ENCODE measurements at places on chromosomes 3 and 15.

DNA sequence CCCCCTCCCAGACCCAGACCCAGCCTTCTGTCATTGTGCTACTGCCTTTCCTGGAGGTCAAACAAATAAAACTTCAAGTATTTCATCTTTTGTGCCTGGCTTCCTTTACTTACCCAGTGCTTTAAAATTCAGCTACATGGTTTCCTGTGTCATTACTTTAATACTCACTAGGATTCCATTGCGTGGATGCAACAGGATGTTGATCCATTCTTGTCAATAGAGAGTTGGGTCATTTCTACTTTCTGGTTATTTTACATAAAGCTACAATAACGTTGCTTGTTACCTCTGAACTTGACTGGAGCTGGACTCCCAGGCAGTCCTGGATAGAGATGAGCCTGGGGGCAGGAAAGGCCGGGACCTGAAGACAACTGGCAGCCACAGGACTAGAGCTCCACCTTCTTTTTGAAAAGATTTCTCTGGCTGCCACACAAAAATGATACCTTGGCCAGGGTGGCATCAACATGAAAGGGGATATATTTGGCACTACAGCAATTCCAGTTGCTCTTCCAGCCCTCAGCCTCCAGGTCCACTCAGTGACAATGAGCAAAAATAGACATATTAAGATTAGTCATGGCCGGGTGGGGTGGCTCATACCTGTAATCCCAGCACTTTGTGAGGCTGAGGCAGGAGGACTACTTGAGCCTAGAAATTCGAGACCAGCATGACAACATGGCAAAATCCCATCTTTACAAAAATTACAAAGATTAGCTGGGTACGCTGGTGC lies 23.3 kb upstream of the HEG1 start:
- no peak for DNase-seq

- peak; percentile 45 for DNase-seq
These were observed 462.0 kb downstream of the PDCD6IP start for GRCh38 chr3:34260271-34261000.

GRCh38 chr3:45139372-45140140 lies 6.6 kb downstream of the CDCP1 start:
- DNase-seq, result no peak

DNA sequence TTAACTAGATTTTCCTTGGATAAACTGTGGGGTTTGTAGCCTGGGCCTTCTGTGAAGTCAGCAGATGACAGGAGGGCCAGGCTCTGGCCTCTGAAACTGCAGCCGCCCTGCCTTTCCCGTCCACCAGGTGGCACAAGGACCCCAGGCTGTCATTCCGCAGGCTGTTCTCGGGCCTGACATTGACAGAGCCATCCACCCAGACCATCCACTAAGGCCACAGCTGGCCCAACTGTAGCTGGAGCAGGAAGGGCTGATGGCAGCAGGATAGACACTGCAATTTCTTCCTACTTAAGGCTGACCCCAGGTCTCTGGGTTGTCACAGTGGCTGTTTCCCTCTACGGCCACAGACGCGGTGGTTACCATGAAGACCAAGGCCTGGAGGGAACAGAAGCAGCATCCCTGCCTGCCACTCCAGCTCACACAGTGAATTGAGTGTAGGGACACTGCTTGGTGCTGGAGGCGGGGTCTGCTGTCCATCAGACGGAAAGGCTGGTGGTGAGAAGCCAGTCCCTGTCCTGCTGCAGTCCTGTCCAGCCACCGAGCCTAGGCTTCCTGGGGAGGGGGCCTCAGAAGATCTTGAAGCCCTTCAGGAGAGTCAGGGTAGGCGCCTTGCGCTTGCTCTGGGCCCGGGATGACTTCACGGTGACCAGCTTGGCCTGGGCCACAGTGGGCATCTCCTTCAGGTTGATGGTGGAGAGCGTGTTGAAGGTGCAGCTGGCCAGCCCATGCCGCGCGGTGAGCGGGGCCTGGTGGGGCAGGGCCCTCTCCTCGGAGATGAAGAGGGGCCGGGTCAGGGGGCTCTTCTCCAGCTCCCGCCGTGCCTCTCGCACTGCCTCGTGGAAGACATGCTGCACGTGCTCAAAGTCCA lies 9.4 kb downstream of the SLC51B start:
- DNase-seq, result peak; percentile 72

GRCh38 chr3:74021449-74021848 lies 396.7 kb upstream of the PDZRN3 start:
- no peak for DNase-seq

GRCh38 chr15:69119001-69119400 lies 41.4 kb upstream of the GLCE start:
- DNase-seq, result no peak

- peak; percentile 1 for DNase-seq
These were observed 82.6 kb upstream of the SMAD3 start for GRCh38 chr15:66982816-66983215.

GRCh38 chr3:20069178-20069532 lies 28.9 kb downstream of the KAT2B start:
- DNase-seq, result no peak

DNA sequence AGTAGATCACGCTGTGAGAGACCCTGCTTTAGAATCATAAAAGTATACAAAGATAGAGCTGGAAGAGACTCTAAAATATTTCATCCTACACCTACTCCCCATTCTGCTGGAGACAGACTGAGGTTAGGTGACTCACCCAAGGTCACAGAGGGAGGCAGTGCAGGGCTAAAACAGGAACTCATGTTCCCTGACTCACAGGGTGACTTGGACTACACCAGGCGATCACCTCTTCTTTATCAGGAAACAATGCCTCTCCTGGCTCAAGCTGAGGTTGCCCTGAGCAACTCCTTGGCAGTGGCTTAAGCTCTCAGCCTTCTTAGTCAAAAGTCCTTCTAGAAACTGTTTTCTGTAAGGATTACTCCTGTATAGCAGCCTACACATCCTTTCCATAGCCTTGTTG lies 26.4 kb upstream of the TNFAIP8L3 start:
- no peak for DNase-seq

DNA sequence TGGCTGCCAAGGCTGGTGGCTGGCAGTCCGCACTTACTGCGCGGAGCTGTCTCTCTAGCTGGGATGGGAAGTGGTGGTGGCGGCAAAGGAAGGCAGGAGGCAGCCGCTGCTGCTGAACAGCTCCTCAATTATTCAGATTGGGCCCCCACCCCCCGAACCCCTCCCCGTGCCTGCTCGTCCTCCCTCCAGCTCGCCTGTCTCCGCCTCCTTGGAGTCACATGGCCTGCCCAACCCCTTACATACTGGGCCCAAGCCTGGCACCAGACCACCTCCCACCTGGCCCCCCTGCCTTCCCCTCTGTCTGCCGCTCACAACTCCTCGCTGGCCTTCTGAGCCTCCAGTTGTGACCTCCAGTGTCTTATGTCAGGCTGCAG lies at the start of gene SLC7A14:
Gene SLC7A14, minus strand, starts transcription at position 139 of the 374 bp plus-strand sequence. CDS start 59,139 bp downstream, outside the sequence.
- DNase-seq, result no peak

GRCh38 chr15:94576889-94577533 lies 345.6 kb downstream of the MCTP2 start:
- DNase-seq, result peak; percentile 54

DNA sequence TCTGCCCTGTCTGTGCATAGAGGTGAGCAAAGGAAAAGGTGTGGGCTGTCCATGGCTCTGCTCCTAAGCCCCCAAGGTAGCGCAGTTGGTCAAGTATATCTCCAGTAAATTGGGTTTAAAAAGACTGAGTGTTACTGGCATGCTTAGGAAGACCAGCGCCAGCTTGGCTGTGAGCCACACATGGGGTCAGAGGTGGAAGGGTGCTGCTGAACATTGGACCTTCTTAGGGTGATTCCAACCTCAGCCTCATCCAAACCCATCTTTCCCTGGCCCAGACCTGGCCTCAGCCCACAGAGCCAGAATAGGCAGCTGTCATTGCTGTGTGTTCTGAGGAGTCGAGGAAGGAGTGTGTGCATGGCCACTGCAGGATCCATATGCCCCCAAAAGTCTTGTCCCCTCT lies 5.6 kb downstream of the IL17RE start:
- DNase-seq, result no peak

- DNase-seq, result no peak
These were observed 10.4 kb upstream of the KLF13 start for GRCh38 chr15:31316135-31316795.

DNA sequence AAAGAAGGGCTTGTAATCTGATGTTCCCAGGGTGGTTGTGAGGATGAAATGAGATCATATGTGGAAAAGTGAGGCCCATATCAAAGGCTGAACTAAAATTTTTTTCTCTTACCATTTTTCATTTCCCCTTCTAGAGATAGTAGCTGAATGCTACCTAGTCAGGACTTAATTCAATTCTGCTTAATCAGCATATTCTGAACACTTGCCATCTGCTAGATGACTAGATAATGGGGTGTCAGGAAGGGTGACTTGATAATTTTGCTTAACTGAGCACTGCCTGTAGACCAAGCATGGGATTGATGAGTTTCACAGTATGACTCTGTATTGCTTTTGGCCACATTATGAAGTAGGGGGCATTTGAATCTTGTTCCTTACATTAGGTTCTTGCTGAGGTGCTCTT lies 136.2 kb downstream of the CHST2 start:
- no peak for DNase-seq

GRCh38 chr3:97910931-97911351 lies 61.3 kb downstream of the RIOX2 start:
- no peak for DNase-seq

GRCh38 chr3:196706327-196706726 lies 5.7 kb downstream of the CEP19 start:
- no peak for DNase-seq

- DNase-seq, result no peak
These were observed 12.9 kb downstream of the WNT5A start for GRCh38 chr3:55474213-55474632.

GRCh38 chr3:69409831-69410230 lies 23.9 kb upstream of the FRMD4B start:
- DNase-seq, result no peak

GRCh38 chr15:42069496-42070278 lies 24.7 kb downstream of the PLA2G4D start:
- DNase-seq, result no peak

GRCh38 chr3:10646531-10647335 lies 141.3 kb upstream of the ATP2B2 start:
- DNase-seq, result no peak

DNA sequence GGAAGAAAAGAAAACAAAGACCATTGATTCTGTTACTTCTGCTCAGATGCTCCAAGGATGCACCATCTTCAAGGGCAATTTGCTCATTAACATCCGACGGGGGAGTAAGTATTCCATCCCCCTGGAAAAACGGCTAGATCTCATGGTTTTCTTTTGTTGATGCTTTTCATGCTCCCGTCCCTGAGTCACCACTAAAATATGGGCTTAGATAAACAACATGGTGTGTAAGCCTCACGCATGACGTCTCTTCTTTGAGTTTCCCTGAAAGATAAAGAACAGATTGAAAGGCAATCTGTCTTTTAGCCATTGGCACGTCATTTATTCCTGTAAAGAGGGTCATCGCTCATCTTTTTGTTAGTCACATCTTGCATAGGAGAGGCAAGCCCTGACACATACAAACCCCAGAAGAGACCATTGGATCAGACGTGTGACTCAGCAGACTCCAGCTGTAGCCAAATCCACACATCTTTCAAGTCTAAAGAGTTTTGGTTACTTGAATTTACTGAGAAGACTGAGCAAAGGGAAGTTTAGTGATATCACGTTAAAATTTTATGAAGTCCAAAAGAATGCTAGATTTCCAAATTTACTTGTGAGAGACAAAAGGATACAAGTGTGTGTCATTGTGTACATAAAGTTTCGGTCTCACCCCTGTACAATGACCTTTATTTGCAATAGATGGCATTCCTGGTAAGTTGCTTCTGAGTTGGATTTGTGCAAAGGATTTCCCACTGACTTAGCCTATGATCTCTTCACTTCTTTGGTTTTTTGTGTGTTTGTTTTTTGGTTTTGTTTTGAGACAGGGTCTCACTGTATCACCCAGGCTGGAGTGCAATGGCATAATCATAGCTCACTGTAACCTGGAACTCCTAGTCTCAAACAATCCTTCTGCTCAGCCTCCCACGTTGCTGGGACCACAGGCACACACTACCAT lies 110.5 kb downstream of the PGPEP1L start:
- DNase-seq, result peak; percentile 21

GRCh38 chr15:47746516-47746915 lies 29.2 kb downstream of the SEMA6D start:
- no peak for DNase-seq

GRCh38 chr3:99637368-99638111 lies 854 bp upstream of the COL8A1 start:
- peak; percentile 19 for DNase-seq

- no peak for DNase-seq
These were observed 759 bp downstream of the GALNT15 start for GRCh38 chr3:16174976-16175901.

DNA sequence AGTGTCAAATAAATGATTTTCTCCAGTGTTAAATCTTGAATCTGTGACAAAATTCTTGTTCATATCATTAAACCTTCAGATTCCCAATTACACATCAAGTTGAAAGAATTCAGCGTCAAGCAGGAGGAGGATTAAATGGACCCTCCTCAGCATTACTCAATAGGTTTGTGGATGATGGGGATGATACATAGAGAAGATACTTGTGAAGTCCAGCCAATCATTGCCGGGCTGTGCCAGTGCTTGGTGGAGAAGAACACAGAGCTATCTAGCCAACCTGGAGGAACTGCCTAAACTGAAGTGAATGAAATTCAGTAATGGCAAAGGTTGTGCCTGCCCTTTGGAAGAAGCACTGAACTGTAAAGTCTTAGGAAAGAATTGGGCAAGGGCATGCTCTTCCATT lies 47.0 kb upstream of the PRICKLE2 start:
- no peak for DNase-seq

DNA sequence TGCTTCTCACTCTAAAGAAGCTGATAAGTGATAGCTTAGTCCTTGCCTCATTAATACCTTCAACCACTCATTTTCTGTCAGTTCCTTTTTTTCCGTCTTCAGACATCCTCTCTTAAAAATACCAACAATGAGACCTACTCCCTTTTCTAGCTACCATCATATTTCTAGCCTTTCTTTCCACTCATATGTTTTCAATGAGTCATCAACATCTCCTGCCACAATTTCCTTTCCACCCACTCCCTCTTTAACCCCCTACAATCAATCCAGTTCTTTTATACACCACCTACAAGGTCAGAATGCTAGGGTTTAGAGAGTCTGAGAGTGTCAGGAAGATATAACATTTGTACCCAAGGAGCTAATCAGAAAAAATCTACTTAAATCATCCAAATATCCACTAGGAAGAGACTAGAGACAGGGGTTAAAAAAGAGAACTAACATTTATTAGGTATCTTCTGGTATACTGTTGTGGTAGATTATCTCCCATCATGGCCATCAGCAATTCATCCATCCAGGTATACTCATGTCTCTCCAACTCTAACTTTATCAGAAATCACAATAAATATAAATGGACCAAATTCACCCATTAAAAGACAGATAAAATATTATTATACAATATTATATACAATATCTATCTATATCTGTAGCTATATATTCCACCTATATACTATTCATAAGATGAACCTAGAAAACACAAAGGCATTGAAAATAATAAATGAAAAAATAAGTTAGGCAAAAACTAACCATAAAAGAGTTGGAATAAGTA lies 42.5 kb downstream of the MYLK start:
- no peak for DNase-seq

Measured in HEK293T (cell line).